ENCODE measurements at places on chromosomes 6 and 20.

GRCh38 chr6:159828074-159828473, 28.0 kb downstream of the PNLDC1 start:
- no peak for DNase-seq

DNA sequence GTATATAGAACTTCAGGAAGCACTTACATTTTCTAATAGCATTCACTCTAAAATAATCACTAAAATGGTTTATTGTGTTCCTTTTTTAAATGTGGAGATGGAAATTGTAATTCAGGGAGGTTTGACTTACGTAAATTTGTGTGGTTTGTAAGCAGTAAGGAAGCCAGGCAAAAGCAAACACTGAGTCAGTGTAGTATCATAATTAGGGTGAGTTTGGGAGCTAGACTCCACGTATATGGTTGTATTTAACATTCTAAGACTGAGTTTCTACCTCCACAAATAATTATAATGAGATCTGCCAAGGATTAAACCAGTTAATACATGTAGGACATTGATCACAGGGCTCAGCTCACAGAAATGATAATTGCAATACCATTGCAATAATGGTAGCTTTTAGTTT, 425.5 kb downstream of the CBLN4 start:
- DNase-seq, result no peak

GRCh38 chr6:148203281-148203925, 139.2 kb upstream of the SASH1 start:
- DNase-seq, result no peak

GRCh38 chr6:71400852-71401251, 112.2 kb downstream of the OGFRL1 start:
- DNase-seq, result peak; percentile 55

DNA sequence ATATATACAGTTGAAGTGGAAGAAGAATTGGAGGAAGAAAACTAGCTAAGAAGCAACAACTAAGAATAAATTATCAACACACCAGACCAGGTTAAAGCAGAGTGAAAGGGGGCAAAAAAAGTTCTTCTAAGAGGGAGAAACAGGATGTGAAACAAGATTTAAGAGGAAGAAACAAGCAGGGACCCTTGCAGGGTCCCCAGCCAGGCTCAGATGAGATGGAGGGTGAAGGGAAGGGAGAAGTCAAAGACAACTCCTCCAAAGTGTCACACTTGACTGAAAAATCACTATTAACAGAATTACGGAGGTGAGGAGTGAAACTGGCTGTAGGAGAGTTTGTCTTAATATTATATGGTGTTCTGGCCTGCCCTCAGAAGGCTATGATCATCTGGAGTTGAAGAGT, 65.4 kb downstream of the MTFR2 start:
- no peak for DNase-seq

GRCh38 chr6:137661601-137662000, 167.4 kb upstream of the OLIG3 start:
- DNase-seq, result no peak

GRCh38 chr20:25318471-25319240, 70.8 kb downstream of the PYGB start:
- no peak for DNase-seq

DNA sequence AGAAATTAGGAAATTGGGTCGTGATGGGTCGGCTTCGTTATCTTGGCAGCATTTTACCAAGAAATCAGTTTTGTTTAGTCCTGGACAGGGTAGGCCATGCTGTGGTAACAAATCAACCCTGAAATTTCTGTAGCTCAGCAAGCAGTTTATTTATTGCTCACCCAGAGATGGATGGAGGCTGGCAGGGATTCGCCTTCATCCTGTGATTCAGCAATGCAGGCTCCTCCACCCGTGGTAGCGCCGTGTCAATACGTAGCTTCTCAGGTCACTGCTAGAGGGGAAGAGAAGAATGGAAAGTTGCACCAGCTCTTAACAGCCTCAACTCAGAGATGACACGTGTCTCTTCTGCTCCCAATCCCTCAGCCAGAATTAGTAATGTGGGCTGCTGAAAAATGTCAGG, 157.0 kb upstream of the SGK1 start:
- no peak for DNase-seq

- no peak for DNase-seq
These were observed 163.6 kb downstream of the LY86 start for GRCh38 chr6:6752129-6752528.

Measured in dermis microvascular lymphatic vessel endothelial cell (primary cell).